ENCODE measurements at places on chromosomes 7 and 10.

GRCh38 chr10:55820478-55820877, 540.6 kb downstream of the ZWINT start:
- H3K4me3 ChIP-seq, result no peak overlapping the region
- no peak overlapping the region for H3K27ac ChIP-seq
- peaks cover 4% of the 10 kb centered on the region for H3K4me1 ChIP-seq
- H3K27me3 ChIP-seq, result no peaks in the 10 kb centered on the region
- peak; percentile 53 for DNase-seq

GRCh38 chr10:10642751-10643150, 374.9 kb upstream of the CELF2 start:
- H3K27ac ChIP-seq, result no peak overlapping the region
- H3K27me3 ChIP-seq, result no peaks in the 10 kb centered on the region
- no peak overlapping the region for H3K4me3 ChIP-seq
- no peaks in the 10 kb centered on the region for H3K36me3 ChIP-seq
- DNase-seq, result no peak

DNA sequence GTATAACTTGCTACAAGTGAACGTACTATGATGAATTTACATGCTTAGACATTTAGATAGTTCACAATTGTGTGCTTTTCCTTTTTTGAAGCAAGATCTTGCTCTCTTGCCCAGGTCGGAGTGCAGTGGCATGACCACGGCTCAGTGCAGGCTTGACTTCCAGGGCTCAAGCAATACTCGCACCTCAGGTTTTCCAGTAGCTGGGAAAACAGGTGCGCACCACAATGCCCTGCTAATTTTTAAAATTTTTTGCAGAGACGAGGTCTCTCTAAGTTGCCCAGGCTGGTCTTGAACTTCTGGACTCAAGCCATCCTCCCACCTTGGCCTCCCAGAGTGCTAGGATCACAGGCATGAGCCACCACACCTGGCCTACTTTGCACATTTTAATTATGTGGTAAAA, 1.8 kb downstream of the GPR15LG start:
- H3K27me3 ChIP-seq, result 0 out of 2 replicates have a peak, but pooled peaks cover 8% of the 10 kb centered on the region
- no peak overlapping the region for H3K4me3 ChIP-seq
- H3K4me1 ChIP-seq, result no peaks in the 10 kb centered on the region
- no peak overlapping the region for H3K27ac ChIP-seq
- no peaks in the 10 kb centered on the region for H3K36me3 ChIP-seq
- DNase-seq, result no peak

DNA sequence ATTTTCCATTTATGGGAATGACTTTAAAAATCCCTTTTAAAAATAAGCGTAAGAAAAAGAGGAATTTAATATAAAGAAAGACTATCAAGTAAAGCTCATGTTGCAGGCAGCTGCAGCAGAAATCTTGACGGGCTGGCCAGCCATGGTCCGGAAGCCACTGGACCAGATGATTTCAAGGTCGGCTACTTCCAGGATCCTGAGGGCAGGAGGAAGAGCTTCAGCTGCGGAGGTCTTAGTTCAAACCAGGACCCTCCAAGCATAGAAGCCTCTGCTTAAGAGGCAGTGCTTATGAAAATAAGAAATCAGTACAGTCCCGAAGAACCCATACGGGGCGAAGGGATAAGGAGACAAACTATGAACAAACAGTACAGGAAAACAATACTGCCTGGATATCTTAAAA, 220.2 kb upstream of the CELF2 start:
- no peak overlapping the region for H3K27ac ChIP-seq
- no peaks in the 10 kb centered on the region for H3K27me3 ChIP-seq
- no peak for DNase-seq
- peaks cover 9% of the 10 kb centered on the region for H3K4me1 ChIP-seq
- no peaks in the 10 kb centered on the region for H3K36me3 ChIP-seq
- no peak overlapping the region for H3K4me3 ChIP-seq

DNA sequence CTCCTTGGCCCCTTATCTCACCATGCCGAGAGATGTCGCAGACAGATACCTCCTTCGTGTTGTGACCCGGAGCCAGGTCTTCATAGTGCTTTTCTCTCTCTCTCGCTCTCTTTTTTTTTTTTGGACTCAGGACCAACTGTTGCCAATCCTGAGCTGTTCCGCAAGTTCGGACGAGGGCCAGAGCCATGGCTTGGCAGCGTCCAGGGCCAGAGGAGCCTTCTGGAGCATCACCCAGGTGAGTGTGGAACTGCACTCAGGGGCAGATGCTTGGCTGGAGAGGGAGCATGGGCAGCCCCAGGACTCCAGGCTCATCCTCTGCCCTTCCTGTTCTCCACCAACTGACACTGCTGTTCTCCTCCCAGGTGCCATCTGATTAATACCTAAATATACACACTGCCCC, 7.8 kb downstream of the ZNF862 start:
- H3K4me3 ChIP-seq, result no peak overlapping the region
- DNase-seq, result no peak
- H3K27ac ChIP-seq, result no peak overlapping the region
- no peaks in the 10 kb centered on the region for H3K36me3 ChIP-seq
- H3K4me1 ChIP-seq, result no peaks in the 10 kb centered on the region

DNA sequence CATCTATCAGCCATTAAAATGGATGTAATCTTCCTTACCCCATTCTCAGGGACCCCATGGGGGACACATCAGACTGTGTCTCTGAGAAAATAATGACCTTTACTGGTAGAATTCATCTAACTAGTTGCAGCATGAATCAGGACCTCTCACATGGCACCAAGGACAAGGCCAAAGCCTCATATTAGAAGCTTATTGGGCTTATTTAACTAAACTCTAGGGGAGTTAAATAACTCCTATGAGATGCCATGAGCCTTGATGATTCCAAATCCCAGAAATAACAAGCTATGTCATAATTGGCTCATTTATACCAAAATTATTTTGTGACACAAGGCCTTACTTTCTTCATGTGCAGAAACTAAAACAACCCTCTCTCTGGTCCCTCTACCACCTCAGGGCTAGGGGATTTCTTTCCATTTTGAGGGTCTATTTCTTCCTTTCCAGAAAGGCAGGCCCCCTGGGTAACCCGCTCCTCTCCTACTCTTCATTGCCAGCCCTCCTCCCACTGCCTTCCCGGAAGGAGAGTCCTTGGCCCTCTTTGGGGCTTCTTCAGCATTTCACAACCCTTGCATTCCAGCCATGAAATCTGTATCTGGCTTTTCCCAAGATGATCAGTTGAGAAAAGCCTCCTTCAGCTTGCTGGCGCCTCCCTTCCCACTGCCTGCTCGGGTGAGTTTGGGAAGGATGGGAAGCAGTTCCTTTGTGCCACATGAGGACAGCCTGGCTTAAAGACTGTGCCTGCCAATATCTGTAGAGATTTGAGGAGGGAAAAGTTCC, 41.8 kb upstream of the TRIM8 start:
- no peak overlapping the region for H3K4me3 ChIP-seq
- no peaks in the 10 kb centered on the region for H3K36me3 ChIP-seq
- no peak for DNase-seq
- H3K4me1 ChIP-seq, result peaks cover 33% of the 10 kb centered on the region
- no peaks in the 10 kb centered on the region for H3K27me3 ChIP-seq
- no peak overlapping the region for H3K27ac ChIP-seq

DNA sequence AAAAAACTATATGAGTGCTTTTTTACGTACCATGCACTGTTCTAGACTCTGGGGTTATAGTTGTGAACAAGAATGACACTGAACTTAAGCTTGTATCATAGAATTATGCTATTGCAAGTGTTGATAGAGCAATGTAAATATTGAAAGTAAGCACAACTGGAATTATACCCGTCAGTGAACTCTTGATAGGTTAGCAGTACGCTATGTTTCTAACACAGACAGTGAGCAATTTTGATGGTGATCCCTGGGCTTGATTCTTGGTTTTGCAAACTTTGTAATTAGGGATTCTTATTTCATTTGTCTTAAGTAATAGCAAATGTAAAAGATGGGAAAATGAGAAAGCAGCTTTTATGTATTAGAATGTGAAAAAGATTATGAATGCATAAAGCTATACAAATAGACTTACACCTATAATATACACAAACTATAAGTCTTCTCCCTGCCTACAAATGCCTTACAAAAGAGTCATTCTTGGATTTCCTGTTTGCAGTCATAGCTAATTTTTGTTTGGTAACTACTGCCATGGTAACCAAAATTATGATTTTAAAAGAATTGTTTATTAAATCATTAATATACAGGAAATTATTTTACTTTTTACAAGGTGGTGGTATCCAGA, 6.7 kb downstream of the TES start:
- DNase-seq, result peak; percentile 66
- peak overlapping the region; percentile 97 for H3K27ac ChIP-seq
- peak overlapping the region; percentile 60 for H3K4me3 ChIP-seq
- no peaks in the 10 kb centered on the region for H3K36me3 ChIP-seq

DNA sequence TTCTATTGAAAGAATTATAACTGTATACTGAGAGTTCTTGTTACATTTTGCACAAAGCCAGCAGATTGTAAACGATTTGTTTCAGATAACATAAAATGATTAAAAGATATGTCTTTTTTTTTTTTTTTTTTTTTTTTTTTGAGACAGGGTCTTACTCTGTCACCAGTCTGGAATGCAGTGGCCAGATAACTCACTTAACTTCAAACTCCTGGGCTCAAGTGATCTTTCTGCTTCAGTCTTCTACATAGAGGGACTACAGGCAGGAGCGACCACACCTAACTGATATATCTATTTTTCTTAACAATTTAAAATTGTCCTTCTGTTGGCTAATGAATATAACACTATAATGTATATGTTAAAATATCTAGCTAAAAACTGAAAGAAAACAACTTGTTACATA, 317.3 kb upstream of the CACNA2D1 start:
- H3K27me3 ChIP-seq, result no peaks in the 10 kb centered on the region
- DNase-seq, result no peak
- no peak overlapping the region for H3K27ac ChIP-seq
- H3K4me3 ChIP-seq, result no peak overlapping the region
- no peaks in the 10 kb centered on the region for H3K4me1 ChIP-seq

DNA sequence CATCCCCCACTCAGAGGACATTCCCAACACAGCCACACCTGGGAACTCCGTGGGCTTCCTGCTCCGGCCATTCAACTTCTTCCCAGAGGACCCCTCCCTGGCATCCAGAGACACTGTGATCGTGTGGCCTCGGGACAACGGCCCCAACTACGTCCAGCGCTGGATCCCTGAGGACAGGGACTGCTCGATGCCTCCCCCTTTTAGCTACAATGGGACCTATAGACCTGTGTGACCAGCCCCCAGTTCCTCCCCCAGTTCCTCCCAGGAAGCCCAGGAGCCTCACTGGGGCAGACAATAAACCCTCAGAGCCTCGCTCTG, 8.6 kb downstream of the AOC1 start:
- H3K4me1 ChIP-seq, result no peaks in the 10 kb centered on the region
- H3K36me3 ChIP-seq, result no peaks in the 10 kb centered on the region
- peaks cover 46% of the 10 kb centered on the region for H3K27me3 ChIP-seq
- no peak overlapping the region for H3K27ac ChIP-seq

DNA sequence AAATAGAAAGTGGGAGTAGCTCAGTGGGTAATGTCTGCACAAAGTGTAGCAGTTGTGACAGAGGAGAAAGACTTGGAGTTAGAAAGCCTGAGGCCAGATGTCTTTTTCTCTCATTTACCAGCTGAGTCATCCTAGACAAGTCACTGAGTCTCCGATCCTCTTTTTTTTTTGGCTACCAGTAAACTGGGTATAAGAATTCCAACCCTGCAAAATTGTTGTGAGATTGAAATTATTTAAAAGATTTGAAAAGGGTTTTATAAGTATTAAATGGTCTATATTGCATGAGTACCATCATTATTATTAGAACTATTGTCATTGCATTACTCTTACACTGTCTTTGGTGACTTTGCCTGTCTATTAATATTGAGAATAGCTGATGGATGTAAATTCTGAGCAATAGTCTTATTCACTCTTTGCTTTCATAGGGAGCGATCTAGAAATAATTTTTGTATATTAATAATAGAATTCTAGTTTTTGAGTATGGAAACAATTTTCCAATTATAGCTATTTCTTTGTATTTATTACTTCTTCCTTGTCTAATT, 74.0 kb downstream of the ARID5B start:
- DNase-seq, result peak; percentile 97
- H3K27ac ChIP-seq, result 0 out of 2 replicates have a peak overlapping the region, but pooled peaks have one; percentile 1
- no peak overlapping the region for H3K4me3 ChIP-seq
- no peaks in the 10 kb centered on the region for H3K36me3 ChIP-seq
- peaks cover 22% of the 10 kb centered on the region for H3K4me1 ChIP-seq

- H3K4me3 ChIP-seq, result no peak overlapping the region
- no peak for DNase-seq
- H3K27ac ChIP-seq, result no peak overlapping the region
- H3K27me3 ChIP-seq, result no peaks in the 10 kb centered on the region
Measured at GRCh38 chr7:14071045-14071444, 81.6 kb upstream of the ETV1 start.

DNA sequence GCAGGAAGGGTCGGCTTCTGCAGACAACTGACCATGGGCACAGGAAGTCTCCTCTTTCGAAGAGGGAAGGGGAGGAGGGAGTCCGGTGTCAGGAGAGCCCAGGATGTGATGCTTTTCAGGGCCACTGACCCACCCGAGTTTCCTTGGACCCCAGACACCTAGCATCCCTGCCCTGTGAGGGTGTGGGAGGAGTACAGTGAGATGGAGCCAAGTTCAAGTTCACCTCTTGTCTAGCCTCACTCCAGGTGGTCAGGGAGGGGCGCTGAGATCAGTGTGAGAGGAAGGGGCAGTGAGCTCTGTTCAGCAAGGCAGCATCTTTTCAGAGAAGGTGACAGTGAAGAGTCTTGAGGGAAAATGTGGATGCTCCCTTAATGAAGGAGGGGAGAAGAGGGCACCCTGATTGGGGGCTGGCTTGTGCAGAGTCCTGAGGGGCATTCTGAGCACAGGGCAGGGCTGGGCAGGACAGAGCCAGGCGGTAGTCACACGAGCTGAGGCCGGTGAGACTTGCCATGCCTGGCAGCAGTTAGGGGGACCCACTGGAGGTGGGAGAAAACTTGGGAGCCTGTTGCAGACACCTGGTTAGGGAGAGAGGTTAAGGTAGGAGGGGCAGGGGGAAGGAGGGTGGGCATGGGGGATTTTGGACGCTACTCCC, 49.7 kb downstream of the ADCY1 start:
- DNase-seq, result no peak
- no peaks in the 10 kb centered on the region for H3K36me3 ChIP-seq
- no peak overlapping the region for H3K4me3 ChIP-seq
- H3K27me3 ChIP-seq, result no peaks in the 10 kb centered on the region
- H3K27ac ChIP-seq, result no peak overlapping the region

DNA sequence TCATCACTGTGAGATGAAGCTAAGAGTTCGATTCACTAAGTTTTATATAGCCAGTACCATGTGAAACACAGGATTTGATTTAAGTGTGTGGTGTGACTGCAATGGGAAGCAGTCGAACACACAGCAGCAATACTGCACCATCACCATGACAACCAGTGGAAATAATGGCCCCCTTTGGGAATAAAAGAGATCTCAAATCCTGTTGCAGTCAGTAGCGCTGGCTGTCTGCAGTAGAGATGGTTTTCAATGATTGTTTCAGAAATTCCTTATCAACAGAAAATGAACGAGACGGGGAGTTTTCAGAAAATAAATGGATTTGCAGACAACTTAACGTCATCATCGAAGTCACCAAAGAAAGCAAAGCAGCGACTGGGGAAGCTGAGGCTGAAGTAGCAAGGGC, 91.0 kb downstream of the PTPRE start:
- no peak overlapping the region for H3K4me3 ChIP-seq
- no peaks in the 10 kb centered on the region for H3K4me1 ChIP-seq
- DNase-seq, result no peak
- H3K27ac ChIP-seq, result no peak overlapping the region
- peaks cover 49% of the 10 kb centered on the region for H3K27me3 ChIP-seq

- H3K36me3 ChIP-seq, result no peaks in the 10 kb centered on the region
- H3K4me3 ChIP-seq, result no peak overlapping the region
- H3K4me1 ChIP-seq, result peaks cover 19% of the 10 kb centered on the region
- no peak overlapping the region for H3K27ac ChIP-seq
- H3K27me3 ChIP-seq, result no peaks in the 10 kb centered on the region
- DNase-seq, result no peak
Measured at GRCh38 chr10:79133416-79133815, 64.7 kb downstream of the ZMIZ1 start.

Data from PC-3 (cell line).